ENCODE measurements at places on chromosomes 7 and 10.

GRCh38 chr7:386385-386784 lies 96.4 kb downstream of the FOXL3 start:
- DNase-seq = no peak

- DNase-seq = no peak
Observed at GRCh38 chr7:100675581-100676350, 2.2 kb downstream of the GNB2 start.

- no peak for DNase-seq
Observed at GRCh38 chr10:51462076-51462779, 237.2 kb downstream of the CSTF2T start.

DNA sequence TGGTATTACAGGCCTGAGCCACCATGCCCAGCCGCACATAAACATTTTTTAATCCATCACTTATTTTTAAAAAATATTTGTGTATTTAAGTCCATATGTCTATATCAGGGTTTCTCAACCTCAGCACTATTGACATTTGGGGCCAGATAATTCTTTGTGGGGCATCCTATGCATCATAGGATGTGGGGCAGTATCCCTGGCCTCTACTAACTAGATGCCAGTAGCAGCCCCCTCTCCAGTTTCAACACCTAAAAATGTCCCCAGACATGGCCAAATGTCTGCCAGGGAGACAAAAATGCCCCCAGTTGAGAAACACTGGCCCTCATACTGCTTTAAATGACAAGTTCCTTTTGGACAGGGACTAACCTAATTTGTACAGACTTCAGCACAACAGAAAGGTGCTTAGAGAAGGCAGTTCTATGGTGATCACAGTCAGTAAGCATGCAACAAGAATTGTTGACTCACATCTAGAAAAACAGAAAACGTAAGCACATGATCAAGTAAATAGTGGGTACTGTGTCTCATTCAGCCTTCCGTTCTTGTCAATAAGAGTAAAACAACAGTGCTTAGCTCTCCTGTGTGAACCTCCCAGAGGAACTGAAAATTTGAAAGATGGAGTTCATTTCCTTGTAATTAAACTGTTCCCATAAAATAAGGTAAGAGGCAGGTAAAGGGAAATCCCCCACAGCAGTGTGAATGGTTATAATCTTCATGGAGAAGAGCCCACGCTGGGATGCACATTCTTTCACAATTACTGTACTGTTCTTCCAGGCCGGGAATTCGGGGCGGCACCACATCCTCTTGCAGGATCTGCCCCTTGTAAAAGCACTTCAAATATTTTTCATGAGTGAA lies 17.3 kb upstream of the ADRB1 start:
- no peak for DNase-seq

DNA sequence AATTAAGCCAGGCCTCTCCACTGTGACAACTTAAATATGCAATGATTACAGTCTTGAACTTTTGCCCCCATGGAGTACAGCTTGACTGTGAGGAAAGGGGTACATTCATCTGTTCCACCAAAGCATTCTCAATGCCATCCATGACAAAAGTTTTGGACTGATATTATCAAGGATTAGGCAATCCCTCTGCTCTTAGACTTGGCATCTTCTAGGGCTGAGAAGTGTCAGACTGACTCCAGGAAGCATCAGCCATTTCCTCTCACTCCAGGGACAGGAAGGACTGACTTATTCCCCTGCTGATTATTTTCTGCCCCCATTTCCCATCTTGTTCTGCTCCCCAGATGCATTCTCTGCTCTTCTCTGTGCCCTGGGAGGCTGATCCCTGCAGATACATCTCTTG lies 69.7 kb downstream of the ZNF365 start:
- DNase-seq = no peak

GRCh38 chr7:6175645-6176044 lies 96.8 kb downstream of the CYTH3 start:
- no peak for DNase-seq

DNA sequence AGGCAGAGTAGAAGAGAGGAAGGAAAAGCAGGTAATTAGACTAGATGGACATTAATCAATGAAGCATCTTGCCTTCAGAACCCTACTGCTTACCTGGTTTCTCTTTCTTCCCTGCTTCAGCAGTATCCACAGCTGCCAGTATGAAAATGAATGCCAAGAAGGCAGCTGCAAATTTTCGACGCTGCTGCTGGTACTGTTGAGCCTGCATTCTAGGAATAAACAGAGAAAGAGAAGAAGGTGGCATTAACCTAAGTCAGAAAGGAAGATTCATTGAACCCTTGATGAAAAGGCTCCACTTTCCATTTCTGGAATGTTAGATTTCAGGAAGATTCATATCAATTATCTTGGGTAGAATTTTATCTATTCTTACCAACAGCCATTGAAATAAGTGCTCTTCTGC lies 88.8 kb downstream of the PTN start:
- no peak for DNase-seq
